ENCODE measurements at places on chromosomes 1 and 21.

GRCh38 chr1:192316942-192317450 is at the start of gene RGS21:
TSS of gene RGS21 (plus strand) at chr1:192316992. CDS start at chr1:192343037, 26,045 bp downstream.
- no peaks in the 10 kb centered on the region for H3K27me3 ChIP-seq
- no peaks in the 10 kb centered on the region for H3K4me1 ChIP-seq
- no peak within 1 kb of the TSS for H3K27ac ChIP-seq
- no peak within 1 kb of the TSS for H3K4me3 ChIP-seq
- H3K36me3 ChIP-seq, result no peaks in the 10 kb centered on the region
- no peak for DNase-seq

GRCh38 chr1:214124915-214125314 is 137.1 kb downstream of the PROX1 start:
- H3K4me1 ChIP-seq, result peaks cover 8% of the 10 kb centered on the region
- peaks cover 2% of the 10 kb centered on the region for H3K27me3 ChIP-seq
- no peaks in the 10 kb centered on the region for H3K36me3 ChIP-seq
- DNase-seq, result no peak

DNA sequence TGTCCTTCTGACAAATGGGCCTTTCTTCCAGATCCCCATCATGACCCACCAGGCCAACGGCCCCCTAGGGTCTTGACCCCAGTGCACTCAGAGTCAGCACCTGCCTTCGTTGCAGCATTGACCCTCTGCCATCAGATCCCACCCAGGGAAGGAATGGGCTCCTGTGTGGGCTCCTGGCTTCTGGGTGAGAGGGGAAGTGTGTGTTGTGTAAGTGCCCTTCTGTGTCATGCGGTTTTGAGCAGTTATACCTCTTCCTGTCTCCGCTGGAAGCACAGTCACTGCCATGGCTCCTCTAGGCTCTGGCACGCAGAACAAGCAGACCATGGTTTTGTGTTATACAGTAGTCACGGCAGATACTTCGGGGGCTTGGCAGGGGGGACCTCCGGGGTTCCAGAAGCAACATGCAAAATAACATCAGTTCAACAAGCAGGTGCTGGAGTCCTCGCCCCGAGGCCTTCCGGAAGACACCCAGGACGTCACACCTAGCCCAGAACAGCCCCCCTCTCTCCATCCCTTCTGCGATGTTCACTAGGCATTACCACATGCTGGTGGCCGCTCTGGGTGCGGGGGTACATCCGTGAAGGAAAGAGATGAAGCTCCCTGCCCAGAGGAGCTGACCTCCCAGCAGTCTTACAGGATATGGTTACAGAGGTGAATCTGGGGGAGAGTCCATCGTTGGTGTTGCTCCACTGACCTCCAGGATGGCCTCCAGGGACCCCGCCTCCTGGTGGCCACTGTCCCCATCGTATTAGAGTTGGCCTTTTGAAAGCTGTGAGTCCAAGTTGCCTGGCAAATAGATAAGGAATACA is 17.4 kb upstream of the KCNAB2 start:
- peaks cover 57% of the 10 kb centered on the region for H3K4me1 ChIP-seq
- H3K36me3 ChIP-seq, result peaks cover 52% of the 10 kb centered on the region
- peak; percentile 80 for DNase-seq
- H3K4me3 ChIP-seq, result peak overlapping the region; percentile 97
- no peaks in the 10 kb centered on the region for H3K27me3 ChIP-seq

DNA sequence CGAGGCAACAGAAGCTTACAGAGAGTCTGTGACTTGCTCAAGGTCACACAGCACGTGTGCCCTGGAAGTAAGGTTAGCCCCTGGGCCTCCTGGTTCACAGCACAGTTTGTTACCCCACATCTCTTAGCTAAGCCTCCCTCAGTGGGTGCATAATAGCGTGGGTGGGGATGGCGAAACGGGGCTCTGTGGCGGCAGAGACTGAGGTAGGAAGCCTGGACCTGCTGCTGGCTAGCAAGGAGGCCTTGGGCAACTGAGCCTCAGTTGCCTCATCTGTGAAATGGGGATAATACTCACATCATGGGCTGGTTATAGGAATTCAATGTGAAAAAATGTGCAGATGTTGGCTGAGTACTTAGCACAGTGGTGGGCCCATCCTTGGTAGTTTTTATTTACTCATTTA is 596 bp downstream of the PADI4 start:
- peaks cover 19% of the 10 kb centered on the region for H3K27me3 ChIP-seq
- DNase-seq, result no peak
- no peak overlapping the region for H3K4me3 ChIP-seq
- H3K36me3 ChIP-seq, result no peaks in the 10 kb centered on the region
- no peak overlapping the region for H3K27ac ChIP-seq

GRCh38 chr21:25767921-25768320 is 33.1 kb downstream of the GABPA start:
- DNase-seq, result no peak
- H3K36me3 ChIP-seq, result peaks cover 30% of the 10 kb centered on the region
- H3K27me3 ChIP-seq, result no peaks in the 10 kb centered on the region
- H3K27ac ChIP-seq, result no peak overlapping the region

DNA sequence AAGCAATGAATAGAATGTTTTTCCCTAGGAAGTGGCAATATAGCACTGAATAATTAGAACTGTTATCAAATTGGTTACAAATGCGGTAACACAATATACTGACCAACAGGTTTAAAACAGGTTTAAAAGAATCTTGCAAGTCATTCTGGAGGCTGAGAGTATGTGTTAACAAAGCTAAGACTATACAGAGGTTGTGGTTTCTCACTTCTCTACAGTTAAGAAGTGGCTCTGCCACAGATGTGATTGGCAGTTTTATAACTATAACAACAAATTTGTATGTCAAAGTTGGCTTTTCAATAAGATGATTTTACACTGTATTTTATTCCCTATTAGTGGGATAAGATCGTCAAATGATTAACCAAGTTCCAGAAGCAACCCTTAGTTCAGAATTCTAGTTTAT is 7.1 kb downstream of the ANGEL2 start:
- H3K4me3 ChIP-seq, result no peak overlapping the region
- H3K4me1 ChIP-seq, result peaks cover 33% of the 10 kb centered on the region
- H3K27ac ChIP-seq, result no peak overlapping the region

- DNase-seq, result no peak
- no peak overlapping the region for H3K4me3 ChIP-seq
- H3K4me1 ChIP-seq, result peaks cover 21% of the 10 kb centered on the region
- no peaks in the 10 kb centered on the region for H3K36me3 ChIP-seq
- no peaks in the 10 kb centered on the region for H3K27me3 ChIP-seq
Measured at GRCh38 chr1:228891272-228892034, 156.2 kb downstream of the RHOU start.

- peaks cover 7% of the 10 kb centered on the region for H3K36me3 ChIP-seq
- H3K4me1 ChIP-seq, result peaks cover 35% of the 10 kb centered on the region
- DNase-seq, result peak; percentile 71
- peak overlapping the region; percentile 55 for H3K4me3 ChIP-seq
Measured at GRCh38 chr21:34526618-34527290, 14.7 kb upstream of the KCNE1 start.

DNA sequence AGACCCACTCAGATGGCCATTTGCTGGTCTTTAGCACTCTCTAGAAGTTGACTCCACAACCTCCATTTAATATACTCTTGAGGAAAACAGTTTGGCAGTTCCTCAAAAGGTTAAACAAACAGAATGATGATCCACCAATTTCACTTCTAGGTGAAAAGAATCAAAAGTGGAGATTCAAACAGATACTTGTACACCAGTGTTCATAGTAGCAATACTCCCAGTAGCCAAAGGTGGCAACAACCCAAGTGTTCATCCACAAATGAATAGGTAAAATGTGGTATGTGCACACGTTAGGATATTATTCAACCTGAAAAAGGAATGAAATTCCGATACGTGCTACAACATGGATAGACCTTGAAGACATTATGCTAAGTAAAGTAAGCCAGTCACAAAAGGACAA is 6.3 kb downstream of the PRCC start:
- H3K4me1 ChIP-seq, result peaks cover 73% of the 10 kb centered on the region
- peaks cover 42% of the 10 kb centered on the region for H3K36me3 ChIP-seq
- no peaks in the 10 kb centered on the region for H3K27me3 ChIP-seq
- no peak overlapping the region for H3K4me3 ChIP-seq

- H3K27ac ChIP-seq, result no peak overlapping the region
- no peak overlapping the region for H3K4me3 ChIP-seq
- peaks cover 16% of the 10 kb centered on the region for H3K27me3 ChIP-seq
Measured at GRCh38 chr1:50393522-50394120, 29.6 kb downstream of the DMRTA2 start.

Data from activated CD4-positive, alpha-beta T cell treated with anti-CD3 and anti-CD28 coated beads for 36 hours (primary cell).